ENCODE measurements at places on chromosomes 2 and 18. TPM values are rescaled to one million over a fixed set of nuclear protein-coding genes. Genes with fewer than 3 reads are reported as not detected.

KCNJ3 gene
- total RNA-seq = not detected

TP53I3 gene
- total RNA-seq = 2.3 TPM

AQP4 gene
- total RNA-seq = not detected

NT5C1B gene
- total RNA-seq = not detected

CCDC102B gene
- 1.6 TPM for total RNA-seq

ODC1 gene
- 367 TPM for total RNA-seq

DNA sequence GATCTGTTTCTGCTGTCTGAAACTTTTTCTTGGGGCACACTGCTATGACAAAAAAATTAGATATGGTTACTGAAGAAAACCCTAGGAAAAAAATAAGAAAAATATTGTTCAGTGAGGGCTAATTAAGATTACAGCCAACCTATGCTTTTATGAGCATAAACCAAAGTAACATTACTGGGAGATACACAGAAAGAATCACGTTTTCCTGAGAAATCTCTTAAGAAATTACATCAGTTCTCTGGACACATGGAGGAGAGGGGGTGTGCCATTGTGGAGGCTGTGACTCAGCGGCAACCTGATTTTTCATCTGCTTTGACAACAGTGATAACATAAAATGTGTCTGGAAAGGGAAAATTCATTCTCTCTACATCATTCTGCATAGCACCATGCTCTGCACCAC is 13.4 kb upstream of the NMI start:
- DNase-seq = no peak

GRCh38 chr18:68797871-68798270 is at the start of gene CCDC102B:
TSS of gene CCDC102B (plus strand) at chr18:68798080. CDS start at chr18:68836764, 38,684 bp downstream.
- no peak for DNase-seq

Data from activated naive CD8-positive, alpha-beta T cell treated with anti-CD3 and anti-CD28 coated beads for 36 hours (primary cell).